Gastroesophageal sphincter (tissue), 4 donors: ENCODE measurements at places on chromosomes 13 and 19.

- ATAC-seq = no peak
- no peaks in the 10 kb centered on the region for H3K4me1 ChIP-seq
- no peaks in the 10 kb centered on the region for H3K27me3 ChIP-seq
- no peak overlapping the region for H3K4me3 ChIP-seq
These were observed 19.8 kb downstream of the CAB39L start for GRCh38 chr13:49424011-49424560.

DNA sequence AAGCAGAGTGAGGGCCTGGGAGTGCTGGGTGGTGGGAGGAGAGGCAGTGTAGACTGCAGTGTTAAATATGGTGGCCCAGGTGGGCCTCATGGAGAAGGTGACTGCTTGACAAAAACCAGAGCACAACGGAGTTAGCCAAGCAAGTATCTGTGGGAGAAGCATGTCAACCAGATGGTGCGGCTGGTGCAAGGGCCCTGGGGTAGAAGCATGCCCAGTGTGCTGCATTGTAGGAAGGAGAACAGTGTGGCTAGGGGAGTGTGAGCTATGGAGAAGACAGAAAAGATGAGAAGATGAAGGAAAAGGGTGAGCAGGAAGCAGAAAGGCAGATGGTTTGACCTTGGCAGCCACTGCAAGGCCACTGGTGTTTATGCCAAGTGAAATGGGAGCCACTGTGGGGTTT, 2.2 kb upstream of the VSTM2B start:
- no peaks in the 10 kb centered on the region for H3K36me3 ChIP-seq
- no peak overlapping the region for H3K27ac ChIP-seq
- no peak for ATAC-seq
- H3K4me3 ChIP-seq = no peak overlapping the region
- peaks cover 98% of the 10 kb centered on the region for H3K27me3 ChIP-seq

- peak overlapping the region; percentile 33 for H3K4me3 ChIP-seq
- H3K4me1 ChIP-seq = peaks cover 19% of the 10 kb centered on the region
- H3K27me3 ChIP-seq = peaks cover 85% of the 10 kb centered on the region
- no peaks in the 10 kb centered on the region for H3K36me3 ChIP-seq
- ATAC-seq = peak; percentile 71
These were observed 744 bp upstream of the POU2F2 start for GRCh38 chr19:42132851-42133528.

- no peak overlapping the region for H3K27ac ChIP-seq
- no peak for ATAC-seq
- H3K4me3 ChIP-seq = no peak overlapping the region
- no peaks in the 10 kb centered on the region for H3K36me3 ChIP-seq
These were observed 60.5 kb downstream of the CCNE1 start for GRCh38 chr19:29872224-29872731.

DNA sequence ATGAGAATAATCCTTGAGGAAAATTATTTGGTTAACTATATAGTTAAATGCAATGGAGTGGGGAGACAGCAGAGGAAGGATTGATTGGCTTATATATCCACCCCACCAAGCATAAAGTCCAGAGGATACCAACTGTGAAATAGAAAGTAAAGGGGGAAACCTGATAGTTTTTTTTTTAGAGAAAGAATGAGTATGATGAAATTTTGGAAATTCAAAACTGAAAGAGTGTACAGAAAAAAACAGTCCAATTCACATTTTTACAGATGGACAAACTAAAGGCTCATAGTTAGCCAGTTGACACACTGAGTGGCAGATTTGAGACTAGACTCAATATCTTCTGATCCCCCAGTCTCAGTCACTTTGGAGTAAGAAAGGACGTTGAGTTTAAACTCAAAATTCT, 51.1 kb downstream of the FNDC3A start:
- no peak overlapping the region for H3K27ac ChIP-seq
- no peak overlapping the region for H3K4me3 ChIP-seq
- ATAC-seq = no peak
- H3K4me1 ChIP-seq = no peaks in the 10 kb centered on the region
- no peaks in the 10 kb centered on the region for H3K36me3 ChIP-seq

- peaks cover 44% of the 10 kb centered on the region for H3K27me3 ChIP-seq
- H3K4me3 ChIP-seq = no peak overlapping the region
- ATAC-seq = no peak
- no peaks in the 10 kb centered on the region for H3K36me3 ChIP-seq
- no peaks in the 10 kb centered on the region for H3K4me1 ChIP-seq
These were observed 8.2 kb upstream of the LAMP1 start for GRCh38 chr13:113288880-113289279.

DNA sequence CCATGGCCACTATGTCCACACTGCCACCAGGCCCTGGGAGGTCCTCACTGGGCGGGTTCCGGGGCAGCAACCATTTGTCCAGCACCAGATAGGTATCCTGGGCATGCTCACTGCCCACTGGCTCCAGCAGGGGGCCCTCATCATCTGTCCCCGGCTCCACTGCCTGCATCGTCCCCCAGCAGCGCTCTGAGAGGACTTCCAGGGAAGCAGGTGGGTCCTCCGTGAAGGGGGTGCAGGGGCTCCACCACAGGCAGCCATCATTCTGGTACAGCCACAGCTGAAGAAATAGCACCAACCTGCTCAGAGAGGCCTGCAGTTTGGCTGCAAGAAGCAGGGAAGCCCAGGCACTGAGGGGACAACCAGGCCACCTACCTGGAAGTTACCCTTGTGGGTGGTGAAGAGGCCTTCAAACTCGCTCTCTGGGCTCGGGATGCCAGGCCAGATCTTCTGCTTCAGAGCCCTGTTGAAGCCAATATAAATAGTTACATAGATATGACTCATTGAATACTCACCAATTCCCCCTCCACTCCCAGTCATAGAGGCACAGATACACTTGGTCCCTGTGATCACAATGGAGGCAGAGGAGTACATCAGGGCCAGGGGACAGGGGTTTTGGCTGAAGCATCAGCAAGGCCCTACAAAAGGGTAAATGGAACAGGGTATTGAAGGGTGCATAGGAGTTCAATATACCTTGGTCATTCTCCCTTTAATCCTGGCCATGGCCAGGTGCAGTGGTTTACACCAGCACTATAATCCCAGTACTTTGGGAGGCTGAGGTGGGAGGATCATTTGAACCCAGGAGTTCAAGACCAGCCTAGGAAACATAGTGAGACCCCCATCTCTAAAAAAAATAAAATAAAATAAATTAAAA, 4.1 kb downstream of the SWSAP1 start:
- no peaks in the 10 kb centered on the region for H3K4me1 ChIP-seq
- H3K4me3 ChIP-seq = no peak overlapping the region
- H3K27ac ChIP-seq = no peak overlapping the region
- ATAC-seq = no peak

DNA sequence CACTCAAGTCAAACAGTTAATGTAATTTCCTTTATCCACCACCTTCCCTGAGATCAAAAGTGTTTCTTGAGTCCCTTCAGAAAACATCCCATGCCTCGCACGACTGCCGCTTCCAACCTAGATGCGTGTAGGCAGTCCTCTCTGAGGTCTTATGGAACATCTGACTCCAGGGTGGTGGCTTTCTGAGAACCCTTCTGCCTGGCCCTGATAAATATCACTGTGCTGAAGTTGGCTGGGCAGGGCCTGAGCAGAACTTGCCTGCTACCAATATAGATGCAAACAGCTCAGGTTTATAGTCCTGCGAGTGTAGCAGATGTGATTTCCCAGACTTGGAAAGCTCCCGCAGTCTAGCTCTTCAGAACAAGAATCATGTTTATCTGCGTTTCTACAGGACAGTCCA, 61.1 kb upstream of the GPR12 start:
- H3K27me3 ChIP-seq = no peaks in the 10 kb centered on the region
- no peak overlapping the region for H3K27ac ChIP-seq
- H3K4me1 ChIP-seq = no peaks in the 10 kb centered on the region
- H3K4me3 ChIP-seq = no peak overlapping the region
- no peak for ATAC-seq

GRCh38 chr13:107977071-107977574, 238.2 kb downstream of the LIG4 start:
- H3K4me3 ChIP-seq = no peak overlapping the region
- H3K36me3 ChIP-seq = no peaks in the 10 kb centered on the region
- H3K27ac ChIP-seq = no peak overlapping the region
- no peak for ATAC-seq
- H3K4me1 ChIP-seq = no peaks in the 10 kb centered on the region

DNA sequence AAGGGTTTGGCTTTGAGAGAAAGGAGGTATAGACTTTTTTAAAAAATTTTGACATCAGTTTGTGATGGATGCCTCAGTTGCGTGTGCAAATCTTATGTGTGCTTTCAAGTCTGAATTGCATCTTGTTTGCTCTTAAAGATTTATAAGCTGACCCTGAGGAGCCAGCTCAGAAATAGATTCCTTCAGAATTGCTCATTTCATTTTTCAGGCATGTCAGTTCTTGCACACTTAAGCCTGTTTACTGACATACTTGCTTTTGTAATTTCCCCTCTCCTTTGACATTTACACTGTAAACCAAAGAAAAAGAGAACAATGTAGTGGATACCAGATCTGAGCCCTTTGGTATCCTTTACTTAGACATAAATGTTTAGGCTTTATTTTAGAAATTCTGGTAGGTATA, 87.6 kb downstream of the RNF17 start:
- H3K27me3 ChIP-seq = no peaks in the 10 kb centered on the region
- no peak for ATAC-seq

DNA sequence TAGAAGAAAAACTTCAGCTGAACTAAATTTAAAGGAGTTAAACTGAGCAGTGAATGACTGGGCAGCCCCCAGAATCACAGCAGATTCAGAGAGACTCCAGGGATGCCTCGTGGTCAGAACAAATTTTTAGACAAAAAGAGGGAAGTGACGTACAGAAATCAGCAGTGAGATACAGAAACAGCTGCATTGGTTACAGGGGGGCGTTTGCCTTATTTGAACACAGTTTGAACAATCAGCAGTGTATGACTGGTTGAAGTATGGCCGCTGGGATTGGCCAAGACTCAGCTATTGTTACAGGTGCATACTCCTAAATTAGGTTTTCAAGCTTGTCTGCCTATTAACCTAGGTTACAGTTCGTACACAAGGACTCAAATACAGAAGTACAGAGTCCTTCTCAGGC, 2.2 kb upstream of the SPRYD7 start:
- no peaks in the 10 kb centered on the region for H3K36me3 ChIP-seq
- H3K4me1 ChIP-seq = peaks cover 12% of the 10 kb centered on the region
- no peak for ATAC-seq
- H3K4me3 ChIP-seq = no peak overlapping the region

- no peaks in the 10 kb centered on the region for H3K27me3 ChIP-seq
- H3K4me1 ChIP-seq = no peaks in the 10 kb centered on the region
- peaks cover 95% of the 10 kb centered on the region for H3K36me3 ChIP-seq
- ATAC-seq = no peak
- no peak overlapping the region for H3K27ac ChIP-seq
These were observed 30.7 kb upstream of the ZFP82 start for GRCh38 chr19:36449059-36449670.

DNA sequence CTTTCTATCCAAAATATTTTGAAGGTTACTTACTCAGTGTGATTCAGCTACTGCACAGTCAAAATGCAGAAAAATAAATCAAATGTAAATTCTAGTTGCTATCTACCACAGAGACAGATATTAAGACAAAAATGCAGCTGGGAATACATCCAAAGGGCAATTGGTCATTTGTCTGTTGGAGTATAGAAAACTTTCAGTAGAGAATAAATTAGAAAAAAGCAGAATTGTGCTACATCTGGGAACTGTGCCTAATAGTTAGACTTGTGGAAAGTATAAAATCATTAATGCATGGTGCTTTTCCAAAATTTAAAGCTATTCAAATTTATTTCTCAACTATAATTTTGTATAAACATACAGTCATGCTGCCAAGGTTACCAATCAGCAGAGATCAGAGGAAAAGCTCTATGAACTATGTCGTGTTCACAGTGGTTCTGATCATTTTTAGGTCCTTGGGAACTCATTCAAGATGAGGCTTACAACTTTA, 1635.8 kb downstream of the PCDH9 start:
- no peaks in the 10 kb centered on the region for H3K36me3 ChIP-seq
- no peaks in the 10 kb centered on the region for H3K27me3 ChIP-seq
- H3K27ac ChIP-seq = no peak overlapping the region
- no peak overlapping the region for H3K4me3 ChIP-seq
- H3K4me1 ChIP-seq = peaks cover 4% of the 10 kb centered on the region

DNA sequence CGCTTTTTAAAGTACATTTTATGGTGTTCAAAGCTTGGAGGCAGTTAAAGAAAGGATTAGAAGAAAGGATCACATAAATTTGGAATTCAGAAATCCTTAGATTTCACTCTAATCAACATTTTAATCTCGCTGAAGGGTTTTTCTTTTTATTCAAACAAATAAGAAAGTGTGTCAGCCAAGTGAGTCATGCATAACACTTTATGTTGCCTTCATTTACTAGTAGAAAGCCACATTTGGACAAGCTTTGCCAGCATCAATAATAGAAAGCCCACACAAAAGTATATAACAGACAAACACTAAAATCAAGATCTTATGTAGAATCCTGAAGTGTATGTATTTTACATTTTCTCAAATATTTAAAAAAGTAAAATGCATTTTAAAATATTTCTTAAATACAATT, 154.9 kb upstream of the TRPC4 start:
- H3K27me3 ChIP-seq = no peaks in the 10 kb centered on the region
- no peak for ATAC-seq
- H3K4me1 ChIP-seq = no peaks in the 10 kb centered on the region
- H3K36me3 ChIP-seq = no peaks in the 10 kb centered on the region

DNA sequence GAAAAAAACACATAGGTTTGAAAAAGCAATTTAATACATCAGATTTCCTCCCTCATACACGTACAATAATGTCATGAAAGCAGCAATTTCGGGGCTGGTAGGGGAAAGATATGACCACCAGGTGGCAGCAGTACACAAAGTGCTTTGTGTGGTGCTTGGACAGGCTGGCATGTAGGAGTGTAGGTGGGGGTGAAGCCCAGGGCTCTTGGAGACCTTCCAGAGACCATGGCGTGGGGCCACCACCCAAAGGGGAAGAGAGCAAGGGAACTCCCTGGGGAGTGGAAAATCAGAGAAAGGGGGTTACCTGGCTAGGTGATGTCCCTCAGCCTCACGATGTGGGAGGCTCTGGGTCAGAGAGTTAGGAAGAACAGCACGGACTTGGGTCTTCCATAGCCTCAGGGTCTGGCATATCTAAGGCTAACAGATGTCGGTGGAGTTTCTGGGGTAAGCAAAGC, 11.8 kb upstream of the CCNA1 start:
- peaks cover 30% of the 10 kb centered on the region for H3K27me3 ChIP-seq
- H3K36me3 ChIP-seq = no peaks in the 10 kb centered on the region
- no peaks in the 10 kb centered on the region for H3K4me1 ChIP-seq
- no peak overlapping the region for H3K4me3 ChIP-seq

- H3K4me3 ChIP-seq = no peak overlapping the region
- no peak for ATAC-seq
- no peaks in the 10 kb centered on the region for H3K36me3 ChIP-seq
- H3K27me3 ChIP-seq = no peaks in the 10 kb centered on the region
These were observed 699.0 kb downstream of the GPC5 start for GRCh38 chr13:92097337-92097903.

DNA sequence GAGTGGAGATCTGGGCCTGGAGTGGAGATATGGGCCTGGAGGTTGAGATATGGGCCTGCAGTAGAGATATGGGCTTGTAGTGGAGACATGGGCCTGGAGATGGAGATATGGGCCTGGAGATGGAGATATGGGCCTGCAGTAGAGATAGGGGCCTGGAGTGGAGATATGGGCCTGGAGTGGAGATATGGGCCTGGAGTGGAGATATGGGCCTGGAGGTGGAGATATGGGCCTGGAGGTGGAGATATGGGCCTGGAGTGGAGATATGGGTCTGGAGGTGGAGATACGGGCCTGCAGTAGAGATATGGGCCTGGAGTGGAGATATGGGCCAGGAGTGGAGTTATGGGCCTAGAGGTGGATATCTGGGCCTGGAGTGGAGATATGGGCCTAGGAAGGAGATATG, 402 bp downstream of the KIR2DL3 start:
- no peak overlapping the region for H3K27ac ChIP-seq
- no peak overlapping the region for H3K4me3 ChIP-seq
- H3K27me3 ChIP-seq = no peaks in the 10 kb centered on the region
- H3K4me1 ChIP-seq = no peaks in the 10 kb centered on the region
- H3K36me3 ChIP-seq = no peaks in the 10 kb centered on the region
